ENCODE measurements at places on chromosomes 3 and 15.

- no peak for DNase-seq
These were observed 59.1 kb downstream of the KLF13 start for GRCh38 chr15:31385736-31386135.

DNA sequence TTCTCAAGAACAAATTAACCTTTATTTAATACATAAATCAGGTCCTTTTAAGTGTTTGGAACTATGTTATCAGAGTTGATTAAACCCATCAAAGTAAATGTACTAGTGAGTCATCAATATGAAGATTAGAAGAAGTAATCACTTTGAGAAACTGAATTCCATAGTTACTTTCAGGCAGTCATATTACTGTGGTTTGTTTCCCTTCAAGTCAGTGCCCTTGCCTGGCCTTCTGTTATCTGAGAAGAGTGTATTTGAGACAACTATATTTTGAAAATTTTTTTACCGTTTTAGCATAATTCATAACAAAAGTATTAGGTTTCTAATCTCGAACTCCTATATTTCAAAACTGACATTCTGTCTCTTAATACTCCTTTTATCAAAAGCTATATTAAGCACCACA, 73.6 kb downstream of the GMPS start:
- no peak for DNase-seq

- no peak for DNase-seq
These were observed 11.2 kb downstream of the IGDCC4 start for GRCh38 chr15:65411465-65412071.

- DNase-seq, result no peak
These were observed 184.9 kb downstream of the APBA2 start for GRCh38 chr15:29070471-29071231.

DNA sequence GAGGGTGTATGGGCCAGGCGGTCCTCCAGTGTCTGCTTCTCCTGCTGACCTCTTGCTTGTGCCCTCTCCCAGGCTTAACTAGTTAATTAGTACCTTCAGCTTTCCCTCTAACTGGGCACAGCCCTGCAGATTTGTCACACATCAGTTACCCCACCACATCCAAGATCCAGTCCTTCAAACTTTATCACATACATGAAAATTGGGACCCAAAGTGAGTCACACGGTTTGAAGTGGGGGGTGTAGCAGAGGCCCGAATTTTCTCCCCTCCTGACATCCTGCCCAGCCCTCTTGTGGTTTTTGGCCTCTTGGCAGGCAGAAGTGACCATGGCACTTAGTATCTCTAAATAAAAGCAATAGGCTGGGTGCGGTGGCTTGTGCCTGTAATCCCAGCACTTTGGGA, 3.9 kb downstream of the MAPKAPK3 start:
- DNase-seq, result no peak

DNA sequence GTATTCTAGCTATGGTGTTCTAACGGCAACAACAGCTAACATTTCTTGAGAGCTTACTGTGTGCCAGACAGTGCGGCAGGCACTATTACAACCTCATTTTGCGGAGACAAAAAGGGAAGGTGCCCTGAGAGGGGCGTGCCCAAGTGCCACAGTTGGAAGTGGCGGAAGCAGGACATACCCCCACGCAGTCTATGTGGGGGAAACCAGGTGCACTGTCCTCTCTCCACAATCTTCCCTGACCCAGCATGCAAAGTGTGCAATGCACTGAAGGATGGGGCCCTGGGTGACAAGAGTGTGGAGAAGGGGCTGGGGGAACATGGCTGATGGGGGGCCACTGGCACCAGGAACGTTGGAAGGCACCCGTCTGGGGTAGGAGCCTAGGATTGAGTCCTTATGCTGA, 8.6 kb downstream of the ANP32A start:
- DNase-seq, result no peak

GRCh38 chr3:156599089-156599874, 44.4 kb upstream of the SSR3 start:
- DNase-seq, result no peak

DNA sequence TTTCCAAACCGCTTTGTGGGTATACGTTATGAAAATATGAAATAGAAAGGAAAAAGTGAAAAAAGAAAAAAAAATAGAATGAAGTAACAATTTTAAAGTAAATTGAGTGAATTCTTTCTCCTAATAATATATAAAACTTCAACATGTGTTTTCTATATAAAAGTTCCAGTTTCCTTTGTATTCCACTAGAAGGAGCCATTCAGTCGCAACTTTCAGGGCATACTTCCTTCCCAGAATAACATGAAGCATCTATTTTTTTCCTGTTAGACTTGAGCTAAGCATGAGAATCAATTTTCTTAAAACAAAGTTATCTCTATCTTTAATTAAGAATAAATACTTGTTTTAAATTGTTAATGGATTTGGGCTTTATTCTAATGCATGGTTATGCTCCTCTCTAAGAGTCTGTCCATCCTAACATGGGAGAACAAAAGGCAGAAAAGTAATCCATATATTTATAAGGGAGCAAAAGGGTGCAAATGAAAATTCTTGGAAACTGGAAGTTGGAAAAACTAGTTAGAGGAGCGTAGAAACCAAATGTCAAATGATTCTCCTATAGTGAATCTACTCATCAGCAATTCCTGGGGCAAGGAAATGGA, 16.0 kb upstream of the VGLL3 start:
- DNase-seq, result no peak

- no peak for DNase-seq
These were observed 22.0 kb downstream of the TGFBR2 start for GRCh38 chr3:30628205-30628900.

DNA sequence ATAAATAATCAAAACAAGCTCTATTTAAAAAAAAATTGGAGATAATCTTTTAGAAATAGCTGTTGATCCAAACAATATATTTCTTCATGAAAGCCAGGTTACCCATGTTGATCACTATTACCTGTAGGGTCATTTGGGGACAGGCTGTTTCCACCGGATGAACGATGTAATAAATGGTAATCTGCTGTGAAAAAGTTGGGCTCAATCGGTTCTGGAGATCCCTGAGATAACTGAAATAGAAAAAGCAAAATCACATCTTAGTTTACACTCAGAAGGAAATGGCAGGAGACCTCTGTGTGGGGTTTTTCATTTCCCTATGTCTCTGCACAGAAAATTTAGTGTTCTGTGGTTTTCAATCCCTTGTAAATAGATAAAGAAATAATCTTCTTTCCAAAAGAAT, 249.5 kb downstream of the NEK10 start:
- DNase-seq, result no peak

DNA sequence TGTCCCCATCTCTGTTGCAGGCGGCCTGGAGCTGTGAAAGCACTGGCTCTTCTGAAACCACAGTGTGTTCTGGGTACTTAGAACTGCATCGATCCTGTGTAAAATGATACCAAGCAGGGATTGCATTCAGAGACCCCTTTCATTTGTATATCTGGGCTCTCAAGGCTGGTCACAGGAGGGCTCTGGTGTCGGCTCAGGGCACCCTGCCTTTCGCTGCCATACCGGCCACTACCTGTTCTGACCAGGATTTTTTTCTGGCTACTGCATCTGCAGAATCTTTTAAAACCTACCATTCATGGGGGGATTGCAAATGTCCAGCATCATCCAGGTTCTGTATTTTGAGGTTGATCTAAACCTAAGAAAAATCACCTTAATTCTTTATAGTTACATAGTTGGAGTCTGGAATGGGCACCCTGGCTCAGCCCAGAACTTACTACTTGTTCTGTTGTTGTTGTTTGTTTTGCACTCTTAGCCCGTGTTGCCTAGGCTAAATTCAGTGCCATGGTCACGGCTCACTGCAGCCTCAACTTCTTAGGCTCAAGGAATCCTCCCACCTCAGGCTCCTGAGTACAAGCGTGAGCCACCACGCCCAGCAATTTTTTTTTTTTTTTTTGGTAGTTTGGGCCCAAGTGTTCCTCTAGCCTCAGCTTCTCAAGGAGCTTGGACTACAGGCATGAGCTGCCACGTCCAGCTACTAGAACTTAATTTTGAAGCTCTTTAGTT, 52.7 kb downstream of the TRIM71 start:
- no peak for DNase-seq

GRCh38 chr3:123635717-123636116, 50.9 kb upstream of the HACD2 start:
- no peak for DNase-seq

DNA sequence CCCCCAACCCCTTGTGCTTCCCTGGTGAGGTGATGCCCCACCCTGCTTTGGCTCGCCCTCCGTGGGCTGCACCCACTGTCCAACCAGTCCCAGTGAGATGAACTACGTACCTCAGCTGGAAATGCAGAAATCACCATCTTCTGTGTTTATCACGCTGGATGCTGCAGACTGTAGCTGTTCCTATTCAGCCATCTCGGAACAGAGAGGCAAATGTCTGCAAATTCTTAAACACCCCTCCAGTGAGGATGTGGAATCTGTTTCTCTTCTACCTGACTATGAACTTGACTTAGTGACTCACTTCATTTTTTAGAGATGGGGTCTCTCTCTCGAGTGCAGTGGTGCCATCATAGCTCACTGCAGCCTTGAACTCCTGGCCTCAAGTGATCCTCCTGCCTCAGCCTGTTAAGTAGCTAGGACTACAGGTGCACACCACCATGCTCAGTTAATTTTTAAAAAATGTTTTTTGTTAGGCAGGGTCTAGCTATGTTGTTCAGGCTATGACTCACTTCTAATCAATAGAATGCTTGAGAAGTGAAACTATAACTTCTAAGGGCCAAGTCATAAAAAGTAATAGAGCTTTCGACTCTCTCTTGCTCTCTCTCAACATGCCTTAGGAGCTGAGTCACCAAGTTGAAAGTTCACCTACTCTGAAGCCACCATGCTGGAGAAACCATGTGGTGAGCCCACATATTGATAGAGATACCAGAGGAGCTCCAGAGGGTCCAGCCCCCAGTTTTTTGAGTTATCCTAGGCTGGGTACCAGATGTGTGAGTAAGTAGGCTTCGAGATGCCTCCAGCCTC, 11.5 kb upstream of the PARP14 start:
- DNase-seq, result no peak
